ENCODE measurements at places on chromosomes 6 and 20.

DNA sequence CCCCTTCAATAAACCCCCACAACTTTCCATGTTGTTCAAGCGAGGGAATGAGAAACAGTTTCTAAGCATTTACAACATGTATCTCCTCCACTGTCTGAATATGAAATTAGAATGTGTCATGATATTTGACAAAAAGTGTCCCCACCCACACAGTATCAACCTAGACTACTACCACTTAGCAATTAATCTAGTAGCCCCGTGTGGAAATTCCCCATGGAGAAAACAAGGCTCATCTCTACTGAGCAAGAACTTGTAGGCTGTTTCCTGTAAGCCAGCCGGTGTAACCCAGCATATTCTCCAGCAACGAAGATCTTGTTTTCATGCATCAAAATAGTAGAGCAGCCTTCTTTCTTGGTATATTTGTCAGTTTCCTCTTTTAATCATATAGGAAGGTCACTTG is 115.0 kb downstream of the IRF4 start:
- DNase-seq: no peak

- DNase-seq: no peak
Observed at GRCh38 chr6:145798530-145798929, 16.1 kb downstream of the FBXO30 start.

DNA sequence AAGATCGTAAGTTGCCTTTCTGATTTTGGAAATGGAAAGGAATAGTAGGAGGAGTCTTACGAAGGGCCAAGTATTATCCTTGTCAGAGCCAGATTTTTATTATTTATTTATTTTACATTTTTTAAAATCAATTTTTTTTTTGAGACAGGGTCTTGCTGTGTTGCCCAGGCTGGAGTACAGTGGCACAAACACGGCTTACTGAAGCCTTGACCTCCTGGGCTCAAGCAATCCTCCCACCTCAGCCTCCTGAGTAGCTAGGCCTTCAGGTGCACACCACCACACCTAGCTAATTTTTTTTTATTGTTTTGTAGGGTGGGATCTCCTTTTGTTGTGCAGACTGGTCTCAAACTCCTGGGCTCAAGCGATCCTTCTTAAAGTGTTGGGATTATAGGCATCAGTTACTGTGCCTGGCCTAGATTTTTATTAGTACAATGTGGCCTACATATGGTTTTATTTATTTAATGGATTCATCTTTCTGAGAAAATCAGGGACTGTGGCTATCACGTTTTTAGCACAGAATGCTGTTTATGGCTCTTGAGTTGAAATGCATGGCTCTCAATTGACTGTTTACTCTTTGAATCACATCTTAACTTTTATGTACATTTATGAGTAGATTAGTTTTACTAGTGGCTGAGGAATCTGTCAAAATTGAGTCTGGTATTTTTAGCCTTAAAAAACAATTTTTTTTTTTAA is 16.7 kb downstream of the CDC5L start:
- no peak for DNase-seq

- no peak for DNase-seq
Observed at GRCh38 chr20:44830523-44830922, 20.2 kb upstream of the RIMS4 start.

GRCh38 chr20:55880361-55880760 is 125.0 kb downstream of the CBLN4 start:
- DNase-seq: no peak

DNA sequence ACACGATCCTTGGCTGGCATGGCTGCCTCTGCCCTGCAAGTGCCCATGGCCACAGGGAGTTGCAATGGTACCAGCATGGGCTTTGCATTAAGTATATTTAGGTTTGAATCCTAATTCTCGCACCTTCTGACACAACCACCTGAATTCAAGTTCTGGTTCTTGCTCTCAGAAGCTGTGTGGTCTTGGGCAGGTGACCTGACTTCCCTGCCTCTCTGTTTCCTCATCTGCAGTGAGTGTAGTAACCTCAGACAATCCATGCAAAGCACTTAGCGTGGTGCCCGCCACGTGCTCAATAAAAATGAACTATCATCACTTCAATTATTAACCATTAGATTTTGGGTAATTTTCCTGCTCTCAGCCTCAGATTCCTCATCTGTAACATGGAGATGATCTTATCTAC is 378.8 kb upstream of the ARID1B start:
- no peak for DNase-seq

DNA sequence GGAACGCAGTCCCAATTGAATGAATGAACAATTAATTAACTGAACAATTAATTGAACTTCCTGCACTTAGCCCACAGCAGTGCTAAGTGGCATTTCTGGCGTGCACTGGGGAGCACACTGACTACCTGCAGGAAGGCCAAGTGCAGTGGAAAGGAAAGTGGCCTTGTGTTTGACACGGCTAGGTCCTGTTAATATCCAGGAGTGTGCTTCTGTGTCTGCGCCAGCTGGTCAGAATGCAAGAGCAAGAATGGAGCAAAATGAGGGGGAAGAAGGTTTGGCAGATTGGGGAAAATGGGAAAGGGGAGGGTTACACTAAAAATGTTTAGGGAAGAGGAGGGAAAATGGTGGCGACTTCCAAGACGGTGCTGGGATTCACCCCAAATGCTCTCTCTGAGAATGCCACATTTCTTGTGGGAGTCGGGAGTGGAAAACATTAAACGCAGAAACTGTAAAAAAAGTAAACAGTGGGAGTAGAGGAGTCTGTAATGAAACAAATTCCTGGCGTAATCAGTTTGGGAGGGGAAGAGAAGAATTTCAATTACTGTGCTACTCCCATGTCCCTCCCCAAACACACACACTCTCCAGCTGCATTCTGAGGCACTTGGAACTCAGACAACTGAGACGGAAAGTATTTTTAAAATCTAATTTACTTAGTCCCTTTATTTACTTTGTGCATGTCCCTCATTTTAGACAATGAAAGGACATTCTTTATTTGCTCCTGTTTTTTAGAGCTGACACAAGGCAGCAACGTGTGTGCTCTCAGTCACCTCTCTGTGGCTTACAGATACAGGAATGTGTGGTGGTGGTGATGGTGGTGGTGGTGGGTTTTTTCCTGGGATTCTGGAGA is 64.1 kb downstream of the CLIC5 start:
- DNase-seq: no peak

DNA sequence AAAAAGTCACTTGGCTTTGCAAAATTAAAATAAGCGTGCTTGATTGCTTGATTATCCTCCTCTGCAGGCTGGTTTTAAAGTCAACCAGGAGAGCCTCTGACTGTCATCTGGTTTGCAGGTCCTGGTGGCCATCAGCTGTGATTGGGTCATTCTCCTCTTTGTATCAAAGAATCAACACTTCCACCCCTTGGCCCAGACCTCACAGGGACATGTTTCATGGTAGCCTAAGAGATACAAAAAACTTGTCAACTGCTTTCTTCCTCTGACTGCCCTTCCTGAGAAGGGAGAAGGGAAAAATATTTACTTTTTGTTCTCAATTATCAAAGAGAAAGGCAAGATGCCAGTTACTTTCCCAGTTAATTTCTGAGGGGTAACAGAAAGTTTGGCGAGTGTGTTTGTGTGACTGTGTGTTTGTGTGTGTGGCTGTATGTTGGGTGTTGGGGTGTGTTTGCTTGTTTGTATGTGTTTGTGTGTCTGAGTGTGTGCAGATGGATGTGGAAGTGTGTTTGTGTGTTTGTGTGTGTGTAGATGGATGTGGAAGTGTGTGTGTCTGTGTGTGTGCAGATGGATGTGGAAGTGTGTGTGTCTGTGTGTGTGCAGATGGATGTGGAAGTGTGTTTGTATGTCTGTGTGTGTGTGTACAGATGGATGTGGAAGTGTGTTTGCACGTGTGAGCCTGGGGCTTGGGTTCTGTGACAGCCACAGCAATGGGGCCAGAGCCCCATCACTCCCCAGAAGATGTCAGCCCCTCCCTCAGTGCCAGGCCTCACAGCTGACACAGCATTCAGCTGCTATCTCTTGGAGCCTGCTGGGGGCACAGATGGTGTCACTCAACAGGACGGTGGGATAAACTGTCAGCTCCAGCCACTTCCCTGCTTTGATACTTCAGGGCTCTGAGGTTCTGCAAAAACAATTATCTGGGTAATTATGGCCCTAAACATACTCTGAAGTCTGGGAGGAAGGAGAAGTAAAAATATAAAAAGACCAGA is 98.6 kb upstream of the RNF24 start:
- no peak for DNase-seq

GRCh38 chr6:83429857-83430610 is 817 bp downstream of the ME1 start:
- peak; percentile 43 for DNase-seq
